Tibial artery (tissue), 4 donors: ENCODE measurements at places on chromosomes 2 and 18.

- DNase-seq, result no peak
Measured at GRCh38 chr18:45335282-45336043, 279.8 kb upstream of the SLC14A2 start.

GRCh38 chr2:234130777-234131181 lies 80.3 kb downstream of the SPP2 start:
- DNase-seq, result no peak

DNA sequence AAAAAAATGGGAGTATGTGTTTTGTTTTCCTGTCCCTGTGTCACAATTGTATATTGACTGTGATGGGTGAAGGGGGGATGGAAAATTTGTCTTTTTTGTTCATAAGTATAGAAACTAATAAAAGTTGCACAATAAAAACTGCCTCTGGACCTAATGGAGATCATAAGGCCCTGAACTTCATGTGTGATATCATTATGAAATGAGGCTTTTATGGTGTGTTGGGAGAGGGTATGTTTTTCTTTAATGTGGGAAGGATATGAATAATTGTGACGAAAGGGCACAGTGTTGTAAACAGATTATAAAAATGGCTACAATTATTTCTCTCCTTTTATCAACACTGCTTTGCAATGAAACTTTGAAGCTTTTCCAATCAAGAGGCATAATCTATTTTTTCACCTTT lies 1889.3 kb upstream of the CELF4 start:
- no peak for DNase-seq

GRCh38 chr2:194826241-194826640 lies 830.8 kb upstream of the SLC39A10 start:
- no peak for DNase-seq

DNA sequence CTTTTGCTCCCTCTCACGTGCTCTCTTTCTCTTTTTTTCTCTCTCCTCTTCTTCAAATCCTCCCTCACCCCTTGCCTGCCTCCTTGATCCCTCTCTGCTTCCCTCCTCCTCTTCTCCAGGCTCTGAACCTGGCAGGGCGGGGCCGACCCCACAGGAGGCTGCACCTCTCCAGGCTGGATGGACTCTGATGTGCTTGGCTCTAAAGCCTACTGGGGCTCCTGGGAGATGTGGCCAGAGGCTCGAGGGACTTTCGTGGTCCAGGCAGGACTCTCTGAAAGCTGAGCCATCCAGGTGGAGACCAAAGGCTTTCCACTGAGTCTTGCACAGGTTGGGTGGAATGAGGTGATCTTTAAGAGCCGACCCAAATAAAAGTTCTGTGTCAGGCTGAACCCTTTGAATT lies 25.4 kb downstream of the DYSF start:
- no peak for DNase-seq

DNA sequence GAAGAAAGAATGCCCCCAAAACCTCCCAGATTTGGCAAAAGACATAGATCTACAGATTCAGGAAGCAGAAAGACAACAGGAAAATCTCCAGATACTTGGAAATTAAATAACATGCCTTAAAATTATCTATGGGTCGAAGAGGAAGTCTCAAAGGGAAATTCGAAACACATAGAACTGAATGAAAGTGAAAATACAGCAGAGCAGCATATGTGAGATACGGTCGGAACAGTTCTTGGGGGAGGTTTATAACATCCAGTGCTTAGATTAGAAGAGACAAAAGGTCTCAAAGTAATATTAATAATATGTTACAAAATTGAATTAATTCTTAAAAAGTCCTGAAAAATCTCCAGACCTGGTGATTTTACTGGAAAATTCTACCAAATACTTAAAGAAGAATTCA lies 14.3 kb downstream of the KCNG2 start:
- DNase-seq, result no peak

GRCh38 chr18:25350489-25351251 lies 1.3 kb downstream of the ZNF521 start:
- peak; percentile 77 for DNase-seq

GRCh38 chr2:43839776-43840564 lies 1.2 kb downstream of the ABCG8 start:
- DNase-seq, result no peak

GRCh38 chr2:120926463-120927264 lies 191.0 kb downstream of the GLI2 start:
- no peak for DNase-seq

DNA sequence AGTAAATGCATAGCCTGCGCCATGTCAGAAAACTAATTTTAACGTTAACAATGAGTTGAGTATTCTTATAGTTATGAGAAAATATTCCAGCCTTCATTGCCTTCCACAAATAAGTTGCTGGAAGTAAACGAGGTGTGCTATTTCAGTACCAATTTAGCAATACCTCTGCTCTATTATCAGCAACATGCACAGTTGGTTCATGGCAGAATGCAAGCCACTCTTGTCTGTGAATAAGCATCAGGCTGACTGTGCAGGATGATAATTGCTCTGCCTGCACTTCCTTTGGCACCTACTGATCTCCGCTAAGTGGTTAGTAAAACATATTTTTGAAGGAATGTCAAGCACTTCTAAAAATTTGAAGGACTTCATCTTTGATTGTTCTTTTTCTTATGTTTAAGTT lies 261.9 kb upstream of the SIX3 start:
- DNase-seq, result no peak
